ENCODE measurements at places on chromosomes 3 and 15.

GRCh38 chr15:45640616-45641015 is 5.8 kb downstream of the SQOR start:
- peak; percentile 79 for DNase-seq

- no peak for DNase-seq
Measured at GRCh38 chr3:46701181-46701939, at the start of gene TMIE. Gene TMIE, plus strand, starts transcription at chr3:46701392. Its CDS starts 96 bp downstream, at chr3:46701488.

DNA sequence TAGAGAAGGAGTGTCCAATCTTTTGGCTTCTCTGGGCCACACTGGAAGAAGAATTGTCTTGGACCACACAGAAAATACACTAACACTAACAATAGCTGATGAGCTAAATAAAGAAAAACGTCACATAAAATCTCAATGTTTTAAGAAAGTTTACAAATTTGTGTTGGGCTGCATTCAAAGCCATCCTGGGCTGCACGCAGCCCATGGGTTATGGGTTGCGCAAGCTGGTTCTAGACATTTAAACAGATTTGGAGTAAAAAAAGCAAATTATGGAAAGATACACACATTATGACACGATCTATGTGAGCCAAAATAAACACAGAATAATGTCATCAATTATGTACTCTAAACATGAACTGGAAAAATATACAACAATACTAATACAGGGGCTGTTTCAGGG is 703.3 kb upstream of the LMCD1 start:
- DNase-seq: no peak

DNA sequence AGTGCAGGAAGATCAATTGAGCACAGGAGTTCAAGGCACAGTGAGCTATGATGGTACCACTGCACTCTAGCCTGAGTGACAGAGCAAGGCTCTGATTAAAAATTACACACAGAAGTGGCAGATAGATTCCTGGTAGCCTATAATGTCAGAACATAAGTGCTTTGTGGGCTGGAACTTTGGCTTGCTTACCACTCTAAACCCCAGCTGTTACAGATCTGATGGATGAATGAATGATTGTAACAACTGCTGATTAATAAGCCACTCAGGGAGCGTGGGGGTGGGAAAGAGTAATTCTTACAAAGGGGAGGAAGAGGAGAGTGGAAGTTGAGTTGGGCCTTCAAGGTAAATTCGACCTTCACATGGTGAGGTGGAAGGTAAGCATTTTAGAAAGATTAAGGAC is 40.9 kb upstream of the PTPN23 start:
- DNase-seq: no peak

- DNase-seq: peak; percentile 97
Measured at GRCh38 chr3:47781685-47782445, at the start of gene SMARCC1. Gene SMARCC1, minus strand, starts transcription at chr3:47781893. Its CDS starts 96 bp downstream, at chr3:47781797.

GRCh38 chr3:172520301-172520831 is 2.9 kb downstream of the TNFSF10 start:
- no peak for DNase-seq

DNA sequence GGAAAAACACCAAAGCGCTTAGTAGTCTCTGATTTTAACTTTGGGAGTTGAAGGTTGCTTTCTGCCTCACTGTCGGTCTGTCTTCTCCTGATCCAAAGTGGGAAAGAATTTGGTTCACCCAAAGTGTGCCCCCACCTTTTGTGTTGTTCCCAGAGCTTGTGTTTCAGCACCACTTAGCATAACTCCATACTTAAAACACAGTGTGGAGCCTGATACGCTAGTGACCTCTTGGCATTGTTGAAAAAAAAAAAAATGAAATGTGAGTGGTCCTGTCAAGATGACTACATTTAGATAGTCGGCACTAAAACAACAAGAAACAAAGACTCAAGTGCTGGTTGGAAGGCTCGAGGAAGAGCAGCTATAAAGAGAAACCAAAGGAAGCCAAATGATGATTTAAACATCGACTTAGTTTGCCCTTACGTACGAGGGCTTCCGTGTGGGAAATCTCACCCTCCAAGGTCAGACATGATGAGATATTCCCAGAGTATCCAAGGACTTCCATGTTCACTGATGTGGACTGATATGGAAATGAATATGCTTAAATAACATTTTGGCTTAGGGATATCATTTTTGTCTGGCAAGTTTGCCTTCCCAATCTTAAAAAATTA is 178.8 kb downstream of the MEIS2 start:
- no peak for DNase-seq

- no peak for DNase-seq
Measured at GRCh38 chr3:128399221-128399915, 67.3 kb downstream of the DNAJB8 start.

GRCh38 chr15:97479957-97480356 is 480.5 kb upstream of the ARRDC4 start:
- DNase-seq: no peak

- no peak for DNase-seq
Measured at GRCh38 chr15:98009169-98009568, 48.7 kb downstream of the ARRDC4 start.

GRCh38 chr3:53775834-53776251 is 70.4 kb downstream of the CHDH start:
- no peak for DNase-seq

DNA sequence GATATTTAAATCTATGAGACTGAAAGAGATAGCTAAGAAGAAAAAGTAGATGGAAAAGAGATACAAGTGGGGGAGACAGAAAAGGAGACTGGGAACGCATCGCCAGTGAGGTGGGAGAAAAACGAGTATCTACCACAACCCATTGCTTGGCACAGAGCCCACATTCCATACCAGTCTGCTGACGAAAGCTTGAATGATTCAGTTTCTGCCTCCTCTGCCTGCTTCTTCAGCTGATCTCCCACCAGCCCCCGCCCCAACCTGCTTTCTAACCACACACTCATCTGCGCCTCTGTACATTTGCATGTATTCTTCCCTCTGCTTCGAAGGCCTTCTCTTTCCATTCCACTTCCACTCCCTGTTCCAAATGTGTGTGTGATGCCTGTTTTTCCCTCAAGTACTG is 188.1 kb downstream of the USP13 start:
- DNase-seq: peak; percentile 17

DNA sequence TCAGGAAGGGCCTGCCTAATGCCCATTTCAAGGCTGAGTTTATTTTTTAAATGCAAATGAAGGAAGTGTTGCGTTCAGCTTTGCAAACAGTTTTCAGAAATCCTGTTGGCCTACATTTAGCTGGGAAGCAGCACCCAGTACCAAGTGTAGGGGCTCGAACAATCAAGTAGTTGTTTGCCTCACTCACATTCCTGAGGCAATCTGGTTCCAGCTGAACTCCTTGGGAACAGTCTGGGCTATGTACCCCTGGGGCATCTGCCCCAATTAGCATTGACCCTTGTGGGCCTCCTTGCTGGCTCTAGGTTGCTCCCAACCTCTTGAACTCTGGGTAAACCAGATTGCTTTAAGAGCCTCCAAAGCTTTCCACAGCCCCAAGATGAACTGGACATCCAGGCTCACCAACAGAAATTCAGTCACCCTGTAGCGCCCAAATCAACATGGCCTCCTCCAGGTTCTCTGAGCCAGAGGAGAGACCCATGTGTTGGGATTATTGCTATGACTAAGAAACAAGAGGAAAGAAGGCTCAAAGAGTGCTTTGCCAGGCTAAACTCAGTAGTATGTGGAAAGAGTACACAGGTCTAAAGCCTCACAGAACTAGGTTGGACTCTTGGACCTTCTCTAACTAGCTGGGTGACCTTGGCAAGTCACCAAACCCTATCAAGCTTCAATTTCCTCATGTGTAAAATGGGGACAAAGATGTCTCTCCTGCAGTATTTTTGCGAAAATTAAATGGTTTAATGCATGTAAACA is 532.7 kb downstream of the SOX2 start:
- no peak for DNase-seq

- no peak for DNase-seq
Measured at GRCh38 chr3:14477311-14477935, 62.7 kb downstream of the GRIP2 start.

GRCh38 chr15:70098461-70099166 is 897 bp upstream of the TLE3 start:
- peak; percentile 37 for DNase-seq

GRCh38 chr15:90286678-90287077 is 21.2 kb downstream of the NGRN start:
- peak; percentile 57 for DNase-seq

GRCh38 chr15:73997986-73998385 is 3.5 kb downstream of the PML start:
- DNase-seq: no peak

DNA sequence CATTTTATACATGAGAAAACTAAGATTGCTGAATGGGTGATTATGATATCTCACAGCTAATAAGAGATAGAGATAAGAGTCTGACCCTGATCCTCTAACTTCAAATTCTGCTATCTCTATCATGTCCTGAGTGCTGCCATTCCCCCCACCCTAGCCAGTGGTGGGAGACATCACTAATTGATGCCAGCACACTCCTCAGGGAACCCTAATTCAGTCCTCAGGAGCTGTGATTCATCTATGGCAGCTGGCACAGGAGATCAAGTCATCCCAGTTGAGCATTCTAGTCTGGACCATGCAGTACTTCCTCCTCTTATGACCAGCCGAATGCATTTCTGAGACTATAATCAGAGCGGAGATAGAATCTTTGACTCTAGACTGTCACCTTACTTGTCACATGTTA is 71.9 kb downstream of the SYNM start:
- DNase-seq: no peak

DNA sequence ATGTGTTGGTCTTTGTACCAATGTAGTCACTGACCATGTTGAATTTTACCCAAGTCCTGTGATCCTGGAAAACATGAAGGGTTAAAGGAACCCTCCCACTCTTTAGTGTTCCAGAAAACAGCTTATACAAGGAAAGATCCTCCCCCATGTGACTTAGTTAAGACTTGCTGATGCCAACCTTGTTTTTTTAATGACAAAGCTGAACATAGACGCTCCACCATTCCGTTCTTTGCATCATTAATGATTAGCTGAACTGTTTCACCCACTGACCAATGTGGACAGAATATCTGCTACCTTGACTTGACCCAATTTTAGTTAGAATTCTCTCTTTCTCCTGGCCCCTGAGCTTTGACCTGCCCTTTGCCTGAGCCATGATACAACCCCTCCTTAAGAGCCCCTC is 3.5 kb upstream of the WDR72 start:
- no peak for DNase-seq

- DNase-seq: no peak
Measured at GRCh38 chr15:59736181-59736580, 47.1 kb upstream of the BNIP2 start.

DNA sequence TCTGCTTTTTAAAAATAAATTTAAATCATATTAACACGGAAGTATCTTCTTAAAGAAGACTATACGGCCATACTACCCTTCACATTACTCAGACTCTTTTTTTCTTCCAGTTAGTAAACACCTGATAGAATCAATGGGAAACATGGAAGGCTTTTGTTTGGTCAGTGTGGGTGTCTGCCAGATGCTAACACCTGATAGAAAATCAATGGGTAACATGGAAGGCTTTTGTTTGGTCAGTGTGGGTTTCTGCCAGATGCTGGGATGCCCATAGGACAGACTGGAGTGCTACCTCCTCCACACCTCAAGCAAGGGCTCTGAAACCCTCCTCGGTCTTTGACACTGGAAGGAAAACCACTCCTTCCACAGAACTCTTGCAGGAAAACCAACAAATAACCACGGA is 29.2 kb downstream of the HACL1 start:
- DNase-seq: no peak

- no peak for DNase-seq
Measured at GRCh38 chr3:189903562-189904250, 217.0 kb downstream of the P3H2 start.

GRCh38 chr3:114691871-114692270 is 398.0 kb downstream of the TIGIT start:
- no peak for DNase-seq

- no peak for DNase-seq
Measured at GRCh38 chr3:126026277-126026751, 57.3 kb downstream of the ROPN1B start.

DNA sequence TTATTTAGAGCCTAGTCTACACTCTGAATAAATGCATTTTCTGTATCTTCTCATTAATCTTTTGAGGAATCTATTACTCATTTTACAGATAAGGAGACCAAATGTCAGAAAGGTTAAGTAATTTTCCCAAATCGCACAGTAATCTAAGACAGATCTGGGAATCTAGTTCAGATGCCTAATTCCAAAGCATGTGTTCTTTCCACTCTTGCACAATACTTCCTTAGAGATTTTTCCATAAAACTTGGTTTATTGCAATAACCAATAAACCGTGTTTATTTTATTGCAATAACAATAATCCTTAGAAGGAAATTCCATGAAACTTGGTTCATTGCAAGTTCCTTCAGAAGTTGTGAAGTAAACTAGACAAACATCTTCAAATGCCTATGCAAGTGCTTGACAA is 17.4 kb upstream of the COL8A1 start:
- DNase-seq: no peak

All from SK-MEL-5 (cell line).